Stimulated activated CD8-positive, alpha-beta memory T cell treated with anti-CD3 and anti-CD28 coated beads, Interleukin-15, amount 100 ng/mL, for 24 hours (primary cell): ENCODE measurements at places on chromosomes 16 and 17.

DNA sequence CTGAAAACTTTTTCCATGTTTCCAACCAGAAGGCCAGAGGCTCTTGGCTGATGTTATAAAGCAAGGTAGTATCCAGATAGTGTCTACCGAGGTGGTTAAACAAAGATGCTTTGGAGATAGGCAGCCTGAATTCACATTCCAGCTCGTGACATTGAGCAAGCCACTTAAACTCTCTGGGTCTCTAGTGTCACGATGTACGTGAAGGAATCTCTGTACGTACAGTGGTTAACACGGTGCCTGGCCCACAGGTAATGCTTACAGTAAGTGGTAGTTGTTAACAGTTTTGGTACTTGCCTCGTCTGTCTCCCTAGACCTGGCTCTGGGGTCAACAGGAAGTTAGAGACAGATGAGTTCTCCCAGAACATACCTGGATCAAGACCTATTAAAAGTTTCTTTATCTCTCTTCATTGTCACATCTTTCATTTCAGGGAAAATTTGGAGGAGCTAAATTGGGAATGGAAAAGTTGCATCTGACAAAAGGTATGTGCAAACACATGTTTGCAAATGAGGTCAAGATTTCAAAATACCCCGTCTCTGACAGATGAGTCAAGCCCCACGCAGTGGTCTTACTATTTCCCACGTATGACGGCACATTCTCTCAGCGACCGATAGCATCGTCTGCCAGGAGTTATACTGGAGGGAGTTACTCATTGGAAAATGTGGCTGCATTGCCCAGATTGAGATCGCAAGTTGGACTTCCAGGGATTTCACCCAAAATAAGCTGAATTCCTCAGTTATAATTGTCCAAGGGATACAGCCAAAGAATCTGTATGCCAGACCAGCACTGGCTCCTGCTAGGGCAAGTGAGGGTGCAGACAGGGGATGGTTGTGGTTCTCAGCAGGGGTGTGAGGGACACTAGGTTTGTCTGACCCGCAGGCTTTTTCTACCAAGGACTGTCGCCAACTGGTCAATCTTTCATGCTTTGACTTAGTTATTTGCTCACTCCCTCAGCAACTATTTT lies 18.9 kb upstream of the MYH10 start:
- no peak for DNase-seq

DNA sequence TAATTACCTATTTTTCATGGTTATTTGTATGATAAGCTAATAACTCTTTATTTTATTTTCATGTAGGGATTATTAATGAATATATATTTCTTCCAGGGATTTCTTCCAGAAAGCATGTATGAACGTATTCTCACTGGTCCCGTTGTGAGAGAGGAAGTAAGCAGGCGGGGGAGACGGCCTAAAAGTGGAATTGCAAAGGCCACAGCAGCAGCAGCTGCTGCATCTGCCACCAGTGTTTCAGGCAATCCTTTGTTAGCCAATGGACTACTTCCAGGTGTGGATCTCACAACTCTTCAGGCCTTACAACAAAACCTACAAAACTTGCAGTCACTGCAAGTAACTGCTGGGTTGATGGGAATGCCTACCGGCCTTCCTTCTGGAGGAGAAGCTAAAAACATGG lies 110.3 kb upstream of the RBL2 start:
- no peak for DNase-seq

- DNase-seq: no peak
These were observed 33.4 kb downstream of the BRD7 start for GRCh38 chr16:50335196-50335958.

DNA sequence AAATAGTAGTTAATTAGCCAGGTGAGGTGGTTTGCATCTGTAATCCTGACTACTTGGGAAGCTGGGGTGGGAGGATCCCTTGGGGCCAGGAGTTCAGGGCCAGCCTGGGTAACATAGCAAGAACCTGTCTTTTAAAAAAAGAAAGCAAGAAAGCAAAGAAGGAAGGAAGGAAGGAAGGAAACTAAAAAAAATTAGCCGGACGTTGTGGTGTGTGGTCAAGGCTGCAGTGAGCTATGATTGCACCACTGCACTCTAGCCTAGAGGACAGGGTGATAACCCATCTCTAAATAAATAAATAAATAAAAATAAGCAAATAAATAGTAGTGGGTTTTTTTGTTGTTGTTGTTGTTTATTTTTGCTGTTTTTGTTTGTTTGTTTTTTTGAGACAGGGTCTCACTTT lies 39.3 kb upstream of the MAP2K6 start:
- DNase-seq: no peak

DNA sequence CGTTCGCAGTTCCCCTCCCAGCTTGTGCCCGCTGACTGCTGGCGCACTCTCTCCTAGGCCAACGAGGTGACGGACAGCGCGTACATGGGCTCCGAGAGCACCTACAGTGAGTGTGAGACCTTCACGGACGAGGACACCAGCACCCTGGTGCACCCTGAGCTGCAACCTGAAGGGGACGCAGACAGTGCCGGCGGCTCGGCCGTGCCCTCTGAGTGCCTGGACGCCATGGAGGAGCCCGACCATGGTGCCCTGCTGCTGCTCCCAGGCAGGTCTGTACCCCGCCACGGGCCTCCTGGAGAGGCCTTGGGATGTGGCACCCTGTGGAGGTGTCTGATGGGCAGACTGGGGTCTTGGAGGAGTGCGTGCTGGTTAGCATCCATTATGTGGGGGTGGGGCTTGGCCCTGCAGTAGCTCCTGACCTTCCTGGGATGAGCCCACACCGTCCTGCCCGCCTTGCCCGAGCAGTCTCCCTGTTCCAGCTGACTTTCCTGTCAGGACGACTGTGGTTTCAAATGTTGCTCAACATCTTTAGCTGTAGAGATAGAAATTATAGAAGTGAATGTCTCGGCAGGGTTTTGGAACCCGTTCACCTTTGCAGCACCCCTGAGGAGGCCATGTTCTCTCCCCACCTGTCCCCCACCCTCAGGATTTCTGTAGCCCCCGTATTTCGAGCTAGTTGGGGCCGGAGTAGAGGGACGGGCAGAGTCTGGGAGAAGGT lies 44.9 kb upstream of the CAPN15 start:
- DNase-seq: no peak

GRCh38 chr17:28889996-28890395 lies 7.5 kb downstream of the FLOT2 start:
- no peak for DNase-seq

GRCh38 chr16:61897657-61898056 lies 138.6 kb downstream of the CDH8 start:
- DNase-seq: no peak

DNA sequence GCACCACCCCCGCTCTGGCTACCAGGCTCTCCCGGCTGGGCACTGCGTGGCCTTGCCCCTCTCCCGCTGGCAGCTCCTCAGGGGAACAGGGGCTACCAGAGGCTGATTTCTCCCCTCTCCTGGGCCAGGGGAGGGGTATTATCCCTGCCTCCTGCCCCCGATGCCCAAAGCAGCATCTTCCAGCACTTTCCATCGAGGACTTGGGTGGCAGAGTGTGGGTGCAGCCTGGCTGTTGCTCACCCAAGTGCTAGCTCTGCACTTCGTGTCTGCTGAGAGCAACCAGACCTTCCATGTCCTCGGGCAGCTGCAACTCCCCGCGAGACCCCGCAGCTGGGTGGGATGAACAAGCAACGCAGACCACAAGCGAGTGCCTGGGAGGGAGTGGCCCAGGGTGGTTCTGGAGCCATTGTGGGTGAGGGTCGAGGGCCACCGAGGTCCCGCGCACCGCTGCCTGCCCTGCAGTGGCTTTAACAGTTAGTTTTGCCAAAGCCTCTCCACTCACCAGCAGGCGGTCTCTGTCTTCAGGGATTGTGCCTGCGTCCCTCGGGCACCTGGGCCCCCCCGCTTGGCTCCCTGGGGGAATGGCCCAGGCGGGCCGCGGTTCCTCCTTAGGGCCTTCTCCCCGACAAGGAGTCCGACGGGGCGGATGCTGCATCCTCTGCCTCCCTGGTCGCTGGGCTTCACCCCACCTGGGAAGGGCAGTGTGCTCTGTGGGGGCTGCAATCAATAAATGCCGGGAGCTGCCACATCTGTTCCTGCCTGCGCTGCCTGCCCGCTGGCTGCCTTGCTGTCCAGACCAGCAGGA lies 8.4 kb downstream of the SLC25A10 start:
- DNase-seq: no peak

- no peak for DNase-seq
These were observed 7.4 kb downstream of the SLC6A2 start for GRCh38 chr16:55663225-55663624.

GRCh38 chr17:67137860-67138259 lies 93.5 kb downstream of the CACNG1 start:
- DNase-seq: no peak

- no peak for DNase-seq
These were observed 26.0 kb downstream of the TAC4 start for GRCh38 chr17:49821916-49822315.

DNA sequence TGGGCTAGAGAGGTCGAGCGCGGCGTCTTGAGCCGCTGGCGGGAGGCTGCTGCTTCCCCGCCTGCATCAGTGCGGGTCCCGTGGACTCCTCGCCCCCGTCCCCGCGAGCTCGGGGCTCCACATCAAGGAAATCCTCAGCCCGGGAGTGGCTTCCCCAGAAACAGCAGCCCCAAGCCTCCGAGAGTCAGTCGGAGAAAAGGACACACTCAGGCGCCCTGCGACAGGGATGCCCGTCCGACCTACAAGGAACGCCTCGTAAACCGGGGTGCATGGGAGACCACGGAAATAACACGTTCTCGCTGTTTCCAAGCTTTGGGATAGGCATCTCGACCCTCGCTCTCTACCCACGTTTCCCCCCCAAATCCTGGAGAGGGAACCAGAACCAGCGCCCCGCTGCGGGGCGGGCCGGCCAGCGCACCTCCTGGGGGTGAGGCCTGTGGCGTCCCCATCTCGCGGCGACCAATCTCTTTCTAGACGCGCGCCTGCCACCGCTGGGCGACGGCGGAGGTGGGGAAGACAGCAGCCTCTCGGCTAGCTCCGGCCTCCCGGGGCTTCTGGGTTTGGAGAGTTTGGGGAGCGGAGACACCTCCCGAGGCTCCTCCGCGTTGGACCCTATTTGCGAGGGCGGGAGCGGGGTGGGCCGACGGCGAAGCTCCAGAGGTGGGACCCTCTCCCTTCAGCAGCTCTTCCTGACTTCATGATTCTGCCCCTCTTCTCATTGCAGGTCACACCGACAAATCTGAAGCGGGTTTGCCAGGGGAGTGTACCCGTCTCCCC lies 759 bp upstream of the TP53I13 start:
- no peak for DNase-seq

GRCh38 chr17:67689534-67690177 lies 28.1 kb upstream of the NOL11 start:
- DNase-seq: no peak

GRCh38 chr17:33520426-33521330 lies 227.6 kb upstream of the ASIC2 start:
- DNase-seq: peak; percentile 32

GRCh38 chr17:3944485-3945388 lies 19.5 kb downstream of the ATP2A3 start:
- peak; percentile 52 for DNase-seq

DNA sequence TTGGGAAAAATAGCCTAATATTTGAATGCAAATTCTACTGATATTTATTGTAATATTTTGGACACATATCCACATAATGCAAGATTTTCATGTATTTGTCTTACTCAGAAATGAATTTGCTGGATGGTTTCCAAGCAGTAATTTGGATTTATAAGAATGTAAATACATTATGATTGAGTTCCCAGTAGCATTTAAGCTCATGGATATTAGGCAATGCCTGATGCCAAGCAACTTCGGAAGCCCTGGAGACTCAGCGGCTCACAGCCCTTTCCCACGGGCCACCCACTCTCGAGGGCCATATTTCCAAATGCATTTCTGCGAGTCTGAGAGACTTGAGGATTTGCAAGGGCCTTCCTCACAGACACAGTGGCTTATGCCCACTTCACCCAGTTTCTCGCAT lies 62.1 kb upstream of the MYOCD start:
- no peak for DNase-seq

- DNase-seq: no peak
These were observed 1.1 kb downstream of the ABAT start for GRCh38 chr16:8675183-8676159.

GRCh38 chr16:85006639-85007038 lies 4.7 kb downstream of the ZDHHC7 start:
- DNase-seq: no peak

GRCh38 chr17:58513965-58514769 lies at the start of gene MTMR4:
TSS of gene MTMR4 (minus strand) at chr17:58514638. CDS start at chr17:58514407, 231 bp downstream.
- DNase-seq: peak; percentile 44

DNA sequence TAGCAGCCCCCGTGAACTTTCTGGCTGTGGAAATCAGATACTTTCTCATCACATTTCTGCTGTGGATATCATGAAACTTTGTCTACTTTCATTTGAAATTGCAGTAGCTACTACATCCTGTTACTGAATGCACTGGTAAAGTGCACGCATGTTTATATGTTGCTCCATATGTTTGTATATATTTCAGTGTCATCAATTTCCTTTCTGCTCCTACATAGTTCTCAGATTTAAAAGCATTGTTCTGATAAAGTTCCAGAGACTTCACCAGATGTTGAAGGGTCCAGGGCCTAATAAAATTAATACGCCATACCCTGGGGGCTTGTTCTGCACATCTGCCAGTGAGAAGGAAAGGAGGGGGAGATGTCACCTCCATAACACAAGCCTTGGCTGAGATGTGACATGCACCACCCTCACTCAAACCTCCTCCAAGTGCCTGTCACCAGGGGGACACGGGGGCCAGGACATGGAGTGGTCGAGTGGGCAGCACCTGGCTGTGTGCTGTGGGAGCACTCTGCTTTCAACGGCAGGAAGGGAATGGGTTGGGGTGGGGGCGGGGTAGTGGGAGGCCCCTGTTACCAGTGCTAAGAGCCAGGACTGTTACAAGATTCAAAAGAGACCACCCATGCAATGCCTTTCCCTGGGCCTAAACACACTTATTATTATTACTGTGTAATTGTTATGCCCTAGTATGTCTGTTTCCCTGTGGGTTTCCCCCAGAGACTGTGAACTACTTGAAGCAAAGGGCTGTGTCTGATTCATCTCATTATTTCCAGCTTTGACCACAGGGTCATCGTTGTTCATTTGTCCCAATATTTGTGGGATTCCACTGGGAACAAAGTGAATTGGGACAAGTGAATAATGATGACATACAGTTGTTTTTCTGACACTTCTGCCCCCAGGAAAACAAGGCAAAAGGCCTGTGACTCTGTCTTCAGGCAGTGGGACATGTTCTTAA lies 193.4 kb downstream of the FOXL1 start:
- DNase-seq: no peak

DNA sequence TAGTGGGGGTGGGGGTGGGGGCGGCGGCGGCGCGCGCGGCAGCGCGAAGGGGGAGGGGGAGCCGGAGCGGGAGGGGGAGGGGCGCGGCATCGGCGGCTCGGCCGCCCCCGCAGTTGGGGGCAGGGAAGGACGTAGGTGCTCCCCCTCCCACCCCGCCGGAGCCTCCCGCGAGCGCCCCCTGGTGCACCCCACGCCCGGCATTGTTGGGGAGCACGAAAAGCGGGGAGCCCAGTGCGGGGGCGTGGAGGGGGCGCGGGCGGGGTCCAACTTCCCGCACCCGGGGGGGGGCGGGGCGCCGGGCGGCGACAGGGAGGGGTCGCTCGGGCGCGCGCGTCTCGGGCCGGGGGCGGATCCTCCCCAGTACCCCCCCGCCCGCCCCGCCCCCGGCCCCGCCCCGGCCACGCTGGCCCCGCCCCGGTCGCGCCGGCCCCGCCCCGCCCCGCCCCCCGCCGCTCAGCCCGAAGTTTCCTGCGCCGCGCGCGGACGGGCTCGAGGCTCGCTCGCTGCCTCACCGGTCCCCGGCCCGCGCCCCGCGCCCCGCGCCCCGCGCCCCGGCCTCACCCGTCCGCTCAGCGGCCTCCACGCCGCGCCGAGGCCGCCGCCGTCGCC lies at the start of gene CACNA1H:
Gene CACNA1H, plus strand, starts transcription at position 456 of the 609 bp plus-strand sequence. CDS start 632 bp downstream, outside the sequence.
- peak; percentile 18 for DNase-seq

- no peak for DNase-seq
These were observed 113.5 kb downstream of the NPIPB5 start for GRCh38 chr16:22624038-22624799.
